ENCODE measurements at places on chromosomes 13 and 19.

GRCh38 chr13:34064456-34065205, 246.7 kb downstream of the RFC3 start:
- DNase-seq: no peak

DNA sequence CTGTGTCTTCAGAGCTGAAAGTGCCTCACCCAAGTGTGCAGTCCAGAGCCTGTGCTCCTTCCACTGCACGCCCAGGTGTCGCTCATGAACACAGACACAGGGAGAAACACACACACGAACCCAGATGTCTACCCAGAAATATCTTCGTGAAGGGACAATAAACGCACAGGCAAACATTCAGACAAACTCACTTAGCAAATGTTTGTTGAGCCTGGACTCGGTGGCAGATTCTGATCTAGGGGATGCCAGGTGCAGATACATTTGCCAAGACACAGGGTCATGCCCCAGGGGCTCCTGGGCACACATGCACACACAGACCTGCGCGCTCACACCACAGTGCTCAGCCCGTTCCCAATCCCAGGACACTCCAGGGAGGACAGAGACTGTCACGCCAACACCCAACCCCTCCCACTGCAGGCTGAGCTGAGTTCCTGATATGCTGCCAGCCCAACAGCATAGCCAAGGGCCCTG, 31.9 kb downstream of the SCGB2B2 start:
- no peak for DNase-seq

DNA sequence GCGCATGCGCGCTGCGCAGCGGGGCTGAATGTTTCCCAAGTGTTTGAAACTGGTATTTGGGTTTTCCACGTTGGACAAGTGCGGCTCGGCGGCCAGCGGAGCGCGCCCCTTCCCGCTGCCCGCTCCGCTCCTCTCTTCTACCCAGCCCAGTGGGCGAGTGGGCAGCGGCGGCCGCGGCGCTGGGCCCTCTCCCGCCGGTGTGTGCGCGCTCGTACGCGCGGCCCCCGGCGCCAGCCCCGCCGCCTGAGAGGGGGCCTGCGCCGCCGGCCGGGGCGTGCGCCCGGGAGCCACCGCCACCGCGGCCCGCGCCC, at the start of gene ING1:
Gene ING1 (plus strand): TSS at position 59 of the 311 bp plus-strand sequence. CDS start 450 bp downstream, outside the sequence.
- no peak for DNase-seq

GRCh38 chr19:15210323-15210781, 9.6 kb upstream of the NOTCH3 start:
- no peak for DNase-seq

GRCh38 chr19:49790866-49791265, 22.2 kb downstream of the FUZ start:
- DNase-seq: no peak

DNA sequence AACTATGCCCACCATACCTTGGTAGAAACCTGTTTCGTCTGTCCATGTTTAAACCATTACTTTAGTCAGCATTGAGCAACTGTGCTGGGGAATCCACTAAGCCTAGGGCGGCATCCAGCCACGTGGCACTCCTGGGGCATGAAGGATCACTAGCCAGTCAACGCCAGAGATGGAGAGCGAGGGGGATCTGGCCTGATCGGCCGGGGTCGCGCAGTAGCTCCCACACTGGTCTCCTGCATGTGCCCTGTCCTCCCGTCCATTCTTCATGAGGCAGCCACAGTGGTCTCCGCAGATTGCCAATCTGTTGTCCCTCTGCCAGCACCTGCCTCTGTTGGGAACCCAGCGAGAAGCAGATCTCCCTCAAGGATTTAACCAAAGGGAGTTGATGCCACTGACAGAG, 109.4 kb downstream of the DPF1 start:
- no peak for DNase-seq

DNA sequence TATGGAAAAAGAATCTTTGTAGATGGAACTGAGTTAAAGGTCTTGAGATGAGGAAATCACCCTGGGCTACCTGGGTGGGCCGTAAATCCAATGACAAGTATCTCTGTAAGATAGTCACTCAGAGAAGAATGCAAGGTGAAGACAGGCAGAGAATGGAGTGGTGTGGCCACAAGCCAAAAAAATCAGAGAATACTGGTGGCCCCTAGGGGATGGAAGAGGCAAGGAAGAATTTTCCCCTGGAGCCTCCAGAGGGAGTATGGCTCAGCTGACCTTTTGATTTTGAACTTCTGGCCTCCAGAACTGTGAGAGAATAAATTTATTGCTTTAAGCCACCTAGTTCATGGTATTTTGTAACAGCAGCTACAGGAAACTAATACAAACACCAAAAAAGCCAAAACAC, 32.7 kb upstream of the CSNK1A1L start:
- no peak for DNase-seq

GRCh38 chr13:71359641-71360040, 507.4 kb downstream of the DACH1 start:
- no peak for DNase-seq

DNA sequence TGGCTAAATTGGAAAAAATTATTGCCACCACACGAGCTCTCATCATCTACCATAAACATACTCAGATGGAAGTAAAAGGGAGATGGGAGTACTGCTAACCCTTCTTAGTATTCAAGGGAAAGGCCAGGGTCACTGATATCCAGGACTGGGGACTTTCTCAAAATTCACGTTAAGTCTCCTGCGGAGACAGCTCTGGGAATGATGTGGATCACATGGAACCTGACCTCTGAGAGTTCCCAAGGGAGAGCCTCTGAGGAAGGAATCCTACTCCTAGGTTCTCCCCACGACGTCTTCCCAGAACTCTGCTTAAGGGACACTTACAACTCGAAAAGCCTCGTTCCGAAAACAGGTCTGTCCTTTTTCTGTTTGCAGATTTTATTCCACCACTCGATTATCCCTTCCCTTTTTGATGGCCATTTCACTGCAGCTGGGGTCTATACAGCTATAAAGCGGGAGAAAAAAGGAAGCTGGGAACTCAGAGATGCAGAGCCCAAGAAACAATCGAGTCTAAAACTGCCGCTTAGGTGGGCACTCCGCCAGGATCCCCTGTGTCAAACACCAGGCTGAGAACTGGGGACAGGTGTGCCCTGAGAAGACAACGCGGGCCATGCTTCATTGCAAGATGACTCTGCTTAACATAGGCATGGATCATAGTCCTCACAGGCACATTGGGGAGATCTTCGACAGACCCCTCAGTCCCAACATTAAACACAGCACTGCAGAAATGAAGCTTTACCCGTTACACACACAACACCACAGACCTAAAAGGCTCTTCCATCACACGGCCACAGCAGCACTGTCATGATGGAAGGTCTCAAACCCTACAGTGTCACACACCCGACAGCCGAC, 823 bp upstream of the ZNF567 start:
- no peak for DNase-seq

GRCh38 chr19:47813304-47813994, 8.3 kb upstream of the CRX start:
- peak; percentile 46 for DNase-seq

- DNase-seq: no peak
These were observed 196.8 kb upstream of the ATXN8OS start for GRCh38 chr13:69910800-69911199.

DNA sequence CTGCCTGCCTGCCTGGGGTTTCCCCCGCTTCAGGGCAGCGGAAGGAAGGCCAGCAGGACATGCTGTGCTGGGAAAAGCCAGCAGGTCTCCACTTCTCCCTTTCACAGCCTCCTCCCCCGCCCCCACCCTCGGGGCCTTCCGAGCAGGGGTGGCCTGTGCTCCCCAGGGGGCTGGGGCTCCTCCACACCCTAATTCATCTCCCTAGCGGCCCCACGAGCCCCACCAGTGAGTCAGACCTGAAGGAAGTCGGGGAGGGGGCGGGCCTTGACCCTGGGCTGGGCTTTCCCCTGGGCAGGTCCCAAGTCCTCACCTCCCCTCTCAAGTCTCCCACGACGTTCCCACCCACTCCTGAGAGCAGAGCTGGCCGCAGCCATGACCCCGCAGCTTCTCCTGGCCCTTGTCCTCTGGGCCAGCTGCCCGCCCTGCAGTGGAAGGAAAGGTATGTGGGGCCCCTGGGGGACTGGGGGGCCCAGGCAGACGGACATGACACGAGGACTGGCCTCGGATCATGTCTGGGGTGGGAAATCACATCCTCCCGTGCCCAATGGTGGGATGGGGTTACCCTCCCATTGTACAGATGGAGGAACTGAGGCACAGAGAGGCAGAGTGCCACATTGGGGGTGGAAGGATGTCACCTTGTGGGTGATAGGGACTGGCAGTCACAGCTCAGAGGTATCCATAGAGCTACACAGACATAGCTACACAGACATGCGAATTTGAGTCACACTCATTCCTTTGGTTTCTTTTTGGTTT, at the start of gene EBI3:
Gene EBI3 (plus strand): TSS at position 345 of the 753 bp plus-strand sequence. CDS start 28 bp downstream, at position 373.
- peak; percentile 37 for DNase-seq

DNA sequence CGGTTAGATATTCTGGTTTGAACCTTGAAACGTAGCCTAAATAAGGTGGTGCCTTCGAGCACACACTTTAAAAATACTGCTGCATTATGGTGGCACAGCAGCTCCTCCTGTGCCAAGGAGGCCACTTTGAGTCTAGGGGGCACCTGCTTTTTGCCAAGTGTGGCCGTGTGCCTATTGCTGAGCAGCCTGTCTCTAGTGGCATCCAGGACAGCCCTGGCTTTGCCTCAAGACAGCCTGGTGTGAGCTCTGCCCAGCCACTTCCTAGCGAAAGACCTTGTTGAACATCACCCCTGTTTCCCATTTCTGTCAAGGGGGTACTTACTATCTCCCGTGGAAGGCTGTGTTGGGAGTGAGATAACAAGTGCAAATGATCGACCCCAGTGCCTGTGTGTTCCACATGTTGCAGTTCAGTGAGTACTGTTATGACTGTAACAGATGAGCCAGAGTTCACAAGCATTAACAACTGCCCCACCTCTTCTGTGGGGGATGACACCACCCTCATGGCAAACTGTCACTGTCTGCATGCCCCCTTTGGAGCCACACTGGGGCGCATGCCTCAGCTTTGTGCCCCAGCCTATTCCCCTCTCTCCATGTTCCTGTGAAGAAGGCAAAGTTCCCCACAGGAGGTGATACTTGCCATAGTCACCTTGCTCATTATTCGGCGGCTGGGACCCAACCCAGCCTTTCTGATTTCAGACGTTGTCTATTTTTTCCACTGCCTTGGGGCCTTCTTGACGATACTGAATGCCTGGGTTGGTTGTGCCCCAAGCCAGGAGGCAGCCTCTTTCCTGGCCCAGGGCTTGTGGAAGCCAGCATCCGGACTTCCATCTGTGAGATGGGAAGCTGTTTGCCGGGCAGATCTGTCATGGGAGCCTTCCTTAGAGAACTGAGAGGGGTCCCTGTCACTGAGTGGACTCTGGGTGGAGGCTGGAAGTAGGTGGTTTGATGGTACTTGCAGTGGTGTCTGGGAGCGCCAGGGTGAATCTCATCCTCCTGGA, 5.4 kb downstream of the GATAD2A start:
- no peak for DNase-seq

GRCh38 chr13:51284339-51284738, 55.2 kb upstream of the SERPINE3 start:
- no peak for DNase-seq

DNA sequence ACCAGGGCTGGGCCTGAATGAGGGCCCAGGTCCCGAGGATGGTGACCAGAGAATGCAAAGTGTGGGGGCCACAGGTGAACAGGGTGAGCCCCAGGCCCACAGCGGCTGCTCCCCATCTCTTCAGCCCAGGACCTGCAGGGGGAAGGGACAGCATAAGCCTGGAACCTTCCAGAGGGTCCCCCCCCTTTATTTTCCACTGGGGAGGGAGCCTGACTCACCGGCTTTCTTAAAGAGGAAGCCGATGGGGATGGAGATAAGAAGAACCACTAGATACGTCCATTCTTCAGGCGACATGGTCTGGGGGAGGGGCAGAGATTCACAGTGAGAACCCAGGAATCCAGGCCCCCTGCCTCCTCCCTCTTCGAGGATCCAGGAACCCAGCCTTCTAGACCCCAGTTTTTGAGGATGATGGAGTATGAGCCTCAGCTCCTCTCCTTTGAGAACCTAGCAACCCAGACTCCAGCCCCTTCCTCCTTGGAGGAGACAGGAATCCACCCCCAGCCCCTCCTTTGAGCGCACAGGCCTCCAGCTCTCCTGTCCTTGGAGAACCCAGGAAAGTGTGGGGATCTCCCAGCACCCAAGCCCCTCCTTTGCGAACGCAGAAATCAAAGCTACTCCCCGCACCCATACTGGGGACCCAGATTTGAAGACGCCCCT, 1.0 kb downstream of the MBOAT7 start:
- no peak for DNase-seq

DNA sequence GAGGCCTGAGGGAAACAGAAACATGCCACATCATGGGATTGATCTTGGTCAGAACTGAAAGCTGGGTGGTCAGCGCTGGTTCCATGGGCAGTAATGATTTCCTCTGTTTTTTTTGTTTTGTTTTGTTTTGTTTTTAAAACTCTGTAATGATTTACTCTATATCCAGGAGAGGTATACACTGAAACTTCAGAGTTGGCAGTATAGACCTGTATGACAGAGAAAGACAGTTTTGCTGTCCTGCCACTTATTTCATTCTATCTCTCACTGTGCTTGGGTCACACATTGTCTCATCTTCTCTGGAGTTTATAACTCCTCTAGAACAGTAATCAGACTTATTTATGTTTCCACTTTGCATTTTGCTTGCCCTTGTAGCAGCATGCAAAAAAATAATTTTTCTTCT, 105.1 kb upstream of the SLITRK1 start:
- no peak for DNase-seq

DNA sequence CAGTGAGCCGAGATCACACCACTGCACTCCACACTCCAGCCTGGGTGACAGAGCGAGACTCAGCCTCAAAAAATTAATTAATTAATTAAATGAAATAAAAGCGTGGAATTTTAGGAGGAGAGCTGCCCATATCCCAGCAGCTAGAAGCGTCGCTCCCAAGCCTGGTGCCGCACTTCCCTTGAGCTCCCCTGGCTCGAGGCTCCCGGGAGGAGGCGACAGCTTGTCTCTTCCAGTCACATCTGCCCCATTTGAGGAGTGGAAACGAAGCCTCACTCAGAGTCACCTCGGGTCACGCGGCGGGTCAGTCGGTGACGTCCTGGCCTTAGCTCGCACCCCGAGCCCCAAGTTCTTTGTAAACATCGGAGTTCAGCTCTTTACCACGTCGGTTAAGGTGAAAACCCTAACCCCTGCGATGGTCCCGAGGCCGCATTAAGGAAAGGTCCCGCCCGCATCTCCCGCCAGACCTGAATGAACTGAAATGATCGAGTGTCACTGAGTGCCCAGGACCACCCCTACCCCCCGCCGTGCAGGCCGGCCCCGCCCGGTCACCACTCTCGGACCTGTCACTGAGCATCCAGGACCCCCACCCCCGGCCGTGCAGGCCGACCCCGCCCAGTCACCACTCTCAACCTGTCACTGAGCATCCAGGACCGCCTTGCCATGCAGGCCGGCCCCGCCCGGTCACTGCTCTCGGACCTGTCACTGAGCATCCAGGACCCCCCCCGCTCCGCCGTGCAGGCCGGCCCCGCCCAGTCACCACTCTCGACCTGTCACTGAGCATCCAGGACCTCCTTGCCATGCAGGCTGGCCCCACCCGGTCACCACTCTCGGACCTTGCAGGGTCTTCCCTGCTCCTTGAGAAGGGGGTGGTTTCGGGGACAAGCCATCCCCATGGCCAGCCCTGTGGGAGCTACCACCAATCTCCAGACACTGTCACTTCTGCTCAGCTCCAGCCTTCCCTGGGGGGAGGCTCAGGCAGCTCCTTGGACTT, 176.9 kb downstream of the KDM4B start:
- no peak for DNase-seq

- no peak for DNase-seq
These were observed 6.3 kb downstream of the ZNF71 start for GRCh38 chr19:56601375-56601774.
